ENCODE measurements at places on chromosomes 7 and 10. TPM values are rescaled to one million over a fixed set of nuclear protein-coding genes. Genes with fewer than 3 reads are reported as not detected.
A peak's percentile ranks its signal among the peaks of the same experiment; 100 is the strongest.

Gene MMRN2
- 1.4 TPM for total RNA-seq

Gene LLCFC1
- total RNA-seq, result not detected

Gene HYAL4
- not detected for total RNA-seq

Gene FAM241B
- 13.7 TPM for total RNA-seq

Gene SLC39A12
- not detected for total RNA-seq

Gene FBXL13
- 4.4 TPM for total RNA-seq

Gene AMZ1
- total RNA-seq, result 0.90 TPM

- DNase-seq, result no peak
- peak overlapping the region; percentile 52 for H3K4me3 ChIP-seq
- H3K36me3 ChIP-seq, result peaks cover 9% of the 10 kb centered on the region
- H3K27ac ChIP-seq, result no peak overlapping the region
Measured at GRCh38 chr7:138665249-138665648, 35.9 kb downstream of the SVOPL start.

GRCh38 chr7:155727616-155728015 is 83.2 kb downstream of the RBM33 start:
- peaks cover 12% of the 10 kb centered on the region for H3K36me3 ChIP-seq
- no peak overlapping the region for H3K27ac ChIP-seq
- no peaks in the 10 kb centered on the region for H3K27me3 ChIP-seq
- DNase-seq, result no peak
- no peak overlapping the region for H3K4me3 ChIP-seq
- no peaks in the 10 kb centered on the region for H3K4me1 ChIP-seq

- no peak for DNase-seq
- no peaks in the 10 kb centered on the region for H3K4me1 ChIP-seq
- H3K27ac ChIP-seq, result no peak overlapping the region
- no peaks in the 10 kb centered on the region for H3K36me3 ChIP-seq
- no peak overlapping the region for H3K4me3 ChIP-seq
Measured at GRCh38 chr10:113247050-113247449, 297.0 kb downstream of the TCF7L2 start.

DNA sequence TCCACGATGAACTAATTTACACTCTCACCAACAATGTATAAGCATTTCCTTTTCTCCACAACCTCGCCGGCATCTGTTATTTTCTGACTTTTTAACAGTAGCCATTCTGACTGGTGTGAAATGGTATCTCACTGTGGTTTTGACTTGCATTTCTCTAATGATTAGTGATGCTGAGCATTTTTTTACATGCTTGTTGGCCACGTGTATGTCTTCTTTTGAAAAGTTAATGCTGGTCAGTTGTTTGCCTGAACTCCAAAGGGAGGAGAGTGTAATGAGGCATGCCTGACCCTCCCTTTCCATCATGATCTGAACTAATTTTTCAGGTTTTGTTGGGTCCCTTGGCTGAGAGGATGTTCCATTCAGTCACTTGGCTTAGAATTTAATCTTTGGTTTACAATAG is 50.7 kb upstream of the SVIL start:
- no peaks in the 10 kb centered on the region for H3K27me3 ChIP-seq
- H3K36me3 ChIP-seq, result peaks cover 13% of the 10 kb centered on the region
- no peak overlapping the region for H3K27ac ChIP-seq
- H3K4me1 ChIP-seq, result peaks cover 3% of the 10 kb centered on the region
- DNase-seq, result no peak

DNA sequence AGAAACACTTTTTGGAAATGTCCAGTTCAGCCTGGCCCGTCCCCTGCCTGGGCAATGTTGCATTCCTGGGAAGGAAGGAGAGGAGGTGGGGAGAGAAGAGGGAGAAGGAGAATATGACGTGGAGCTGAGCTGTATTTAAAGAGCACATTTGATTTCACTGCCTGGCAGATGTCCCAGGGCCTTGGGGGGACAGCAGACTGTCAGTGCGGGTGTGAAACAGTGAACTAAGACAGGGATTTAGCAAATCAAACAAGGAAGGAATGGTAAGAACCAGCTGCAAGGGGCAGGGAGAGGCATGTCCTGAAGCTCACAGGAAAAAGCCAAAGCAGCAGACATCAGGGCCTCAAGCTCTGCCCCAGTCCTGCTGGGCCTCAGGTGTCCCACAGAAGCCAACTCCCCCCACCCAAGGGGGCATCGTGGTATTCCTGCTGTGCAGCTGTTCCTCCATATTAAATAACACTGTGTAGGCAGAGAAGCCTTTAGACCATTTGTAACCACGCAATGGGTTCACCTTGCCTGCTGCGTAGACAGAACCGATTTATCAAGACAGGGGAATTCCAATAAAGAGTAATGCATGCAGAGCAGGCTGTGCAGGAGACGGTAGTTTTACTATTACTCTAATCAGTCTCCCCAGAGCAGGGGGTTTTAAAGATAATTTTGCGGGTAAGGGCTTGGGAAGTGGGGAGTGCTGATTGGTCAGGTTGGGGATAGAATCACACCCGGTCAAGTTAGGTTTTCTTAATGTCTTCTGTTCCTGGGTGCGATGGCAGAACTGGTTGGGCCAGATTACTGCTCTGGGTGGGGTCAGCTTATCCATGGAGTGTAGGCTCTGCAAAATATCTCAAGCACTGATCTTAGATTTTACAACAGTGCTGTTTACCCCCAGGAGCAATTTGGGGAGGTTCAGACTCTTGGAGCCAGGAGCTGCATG is 18.3 kb downstream of the LEP start:
- no peaks in the 10 kb centered on the region for H3K4me1 ChIP-seq
- no peak overlapping the region for H3K4me3 ChIP-seq
- H3K36me3 ChIP-seq, result no peaks in the 10 kb centered on the region
- no peaks in the 10 kb centered on the region for H3K27me3 ChIP-seq
- H3K27ac ChIP-seq, result no peak overlapping the region

- peaks cover 5% of the 10 kb centered on the region for H3K4me1 ChIP-seq
- peaks cover 4% of the 10 kb centered on the region for H3K36me3 ChIP-seq
- H3K4me3 ChIP-seq, result peak overlapping the region; percentile 92
- no peaks in the 10 kb centered on the region for H3K27me3 ChIP-seq
- H3K27ac ChIP-seq, result peak overlapping the region; percentile 75
Measured at GRCh38 chr7:143901332-143901667, 676 bp downstream of the TCAF1 start.

DNA sequence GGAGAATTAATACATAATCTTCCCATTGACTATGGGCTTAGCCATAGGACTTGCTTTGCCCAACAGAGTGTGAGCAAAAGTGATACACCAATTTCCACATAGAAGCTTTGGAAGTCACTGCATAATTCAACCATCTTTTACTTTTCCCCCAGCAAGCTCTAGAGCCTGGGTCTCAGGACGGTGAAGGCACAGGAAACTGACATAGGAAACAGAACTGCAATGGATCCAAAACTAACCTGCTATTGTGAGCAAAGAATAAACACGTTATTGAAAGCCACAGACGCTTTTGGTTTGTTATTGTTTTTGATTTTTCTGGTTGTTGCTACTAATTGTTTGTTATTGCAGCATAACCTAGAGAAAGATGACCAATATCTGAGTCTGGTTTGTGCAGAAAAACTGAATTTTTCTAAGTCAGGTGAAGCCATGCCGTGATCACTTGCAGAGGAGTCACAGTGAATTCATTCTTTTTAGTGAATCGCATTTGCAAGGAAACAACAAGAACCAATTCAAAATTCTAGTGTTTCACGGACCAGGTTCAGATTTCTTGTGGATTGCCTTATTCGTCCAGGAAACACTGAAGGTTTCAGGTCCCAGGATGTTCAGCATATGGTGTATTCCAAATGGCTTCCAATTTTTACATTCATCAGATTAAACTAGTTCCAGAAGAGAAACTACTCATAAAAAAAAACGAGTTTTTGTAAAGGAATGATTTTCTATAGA is 52.8 kb downstream of the CUBN start:
- DNase-seq, result no peak
- H3K4me3 ChIP-seq, result no peak overlapping the region
- no peaks in the 10 kb centered on the region for H3K27me3 ChIP-seq
- H3K36me3 ChIP-seq, result no peaks in the 10 kb centered on the region

- no peaks in the 10 kb centered on the region for H3K36me3 ChIP-seq
- no peak overlapping the region for H3K27ac ChIP-seq
- H3K27me3 ChIP-seq, result no peaks in the 10 kb centered on the region
- DNase-seq, result no peak
- no peaks in the 10 kb centered on the region for H3K4me1 ChIP-seq
- H3K4me3 ChIP-seq, result no peak overlapping the region
Measured at GRCh38 chr10:132926070-132926469, 16.3 kb downstream of the CFAP46 start.

DNA sequence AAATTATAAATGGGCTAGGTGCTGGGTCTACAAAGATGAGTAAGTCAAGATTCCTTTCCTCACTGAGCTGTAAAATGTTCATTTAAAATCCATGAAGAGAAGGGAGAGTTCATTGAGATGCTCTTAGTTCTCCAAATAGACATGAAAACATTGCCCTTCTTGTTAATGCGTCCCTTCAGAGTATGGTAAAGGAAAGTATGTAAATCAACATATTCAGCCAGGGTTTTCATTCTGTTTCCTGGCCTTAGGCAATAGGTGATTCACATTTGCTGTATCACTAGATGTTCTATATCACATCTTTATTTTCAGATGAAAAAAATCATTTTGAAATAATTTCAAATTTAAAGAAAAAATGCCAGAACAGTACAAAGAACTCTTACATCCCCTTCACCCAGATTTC is 5.4 kb downstream of the ANKIB1 start:
- H3K36me3 ChIP-seq, result peaks cover 3% of the 10 kb centered on the region
- H3K27me3 ChIP-seq, result no peaks in the 10 kb centered on the region
- no peak overlapping the region for H3K4me3 ChIP-seq
- no peak for DNase-seq
- no peaks in the 10 kb centered on the region for H3K4me1 ChIP-seq

- peak overlapping the region; percentile 23 for H3K27ac ChIP-seq
- peaks cover 9% of the 10 kb centered on the region for H3K36me3 ChIP-seq
- DNase-seq, result no peak
- H3K4me1 ChIP-seq, result no peaks in the 10 kb centered on the region
- no peaks in the 10 kb centered on the region for H3K27me3 ChIP-seq
Measured at GRCh38 chr10:17685233-17685840, 41.4 kb downstream of the STAM start.

- H3K27me3 ChIP-seq, result no peaks in the 10 kb centered on the region
- no peaks in the 10 kb centered on the region for H3K4me1 ChIP-seq
- no peak for DNase-seq
- no peak overlapping the region for H3K4me3 ChIP-seq
- no peaks in the 10 kb centered on the region for H3K36me3 ChIP-seq
- H3K27ac ChIP-seq, result no peak overlapping the region
Measured at GRCh38 chr10:43091846-43092245, 15.0 kb downstream of the RET start.

GRCh38 chr10:61747307-61747706 is 84.6 kb downstream of the CABCOCO1 start:
- H3K4me1 ChIP-seq, result no peaks in the 10 kb centered on the region
- H3K4me3 ChIP-seq, result no peak overlapping the region
- no peak for DNase-seq

DNA sequence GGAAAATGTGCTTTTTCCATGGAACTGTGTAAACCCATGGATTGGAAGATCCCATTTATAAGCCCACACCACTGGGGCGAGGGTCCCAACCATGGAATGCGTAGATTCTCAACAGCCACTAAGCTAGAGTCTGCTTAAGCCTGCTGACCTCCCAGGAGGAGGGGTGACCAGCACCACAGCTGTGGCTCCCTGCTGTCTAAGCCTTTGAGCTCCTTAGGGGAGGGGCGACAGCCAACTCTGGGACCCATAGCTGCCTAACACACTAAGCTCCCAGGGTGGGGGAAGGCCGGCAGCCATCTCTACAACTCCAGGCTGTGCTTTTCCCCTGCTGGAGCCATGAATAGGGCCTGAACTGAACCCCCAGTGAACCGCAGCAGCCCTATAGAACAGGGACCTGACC is 249.8 kb upstream of the HPS1 start:
- no peak for DNase-seq
- no peak overlapping the region for H3K4me3 ChIP-seq
- no peaks in the 10 kb centered on the region for H3K36me3 ChIP-seq
- H3K27me3 ChIP-seq, result no peaks in the 10 kb centered on the region
- H3K4me1 ChIP-seq, result no peaks in the 10 kb centered on the region
- no peak overlapping the region for H3K27ac ChIP-seq

DNA sequence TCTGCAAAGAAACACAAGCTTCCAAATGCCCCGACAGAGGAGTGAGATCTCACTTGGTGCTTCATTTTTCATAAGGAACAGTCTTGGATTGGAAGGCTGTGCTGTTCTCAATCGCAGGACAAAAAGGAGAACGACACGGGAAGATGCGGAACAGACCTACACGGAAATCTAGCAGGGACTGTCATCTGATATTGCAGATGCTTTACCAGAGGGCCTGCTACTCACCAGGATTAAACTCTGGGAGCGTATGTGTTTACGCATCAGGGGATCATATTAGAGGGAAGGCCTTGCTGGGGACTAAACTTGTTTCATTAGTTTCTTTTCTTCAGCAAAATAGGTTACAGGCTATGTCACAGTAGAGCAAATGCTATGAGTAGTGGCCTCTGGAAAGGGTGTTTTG is 82.8 kb upstream of the EEPD1 start:
- H3K4me1 ChIP-seq, result no peaks in the 10 kb centered on the region
- peaks cover 2% of the 10 kb centered on the region for H3K36me3 ChIP-seq
- no peaks in the 10 kb centered on the region for H3K27me3 ChIP-seq

DNA sequence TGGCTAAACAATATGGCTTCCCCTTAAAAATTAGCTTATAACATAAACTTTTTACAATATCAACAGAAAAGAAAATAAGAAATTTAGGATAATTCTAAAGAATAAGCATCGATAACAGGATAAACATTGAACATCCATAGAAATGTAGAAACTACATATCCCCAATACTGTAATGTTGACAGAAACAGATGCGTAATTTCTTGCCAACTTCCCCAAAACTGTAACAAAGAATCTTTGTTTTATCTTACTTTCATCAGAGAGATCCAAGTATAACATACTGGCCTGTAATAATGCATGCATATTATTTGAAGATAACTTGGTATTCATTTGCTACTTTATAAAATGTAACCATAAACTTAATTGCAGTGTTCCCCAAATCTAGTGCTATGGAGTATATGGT is 339.9 kb downstream of the ARL4A start:
- DNase-seq, result no peak
- no peaks in the 10 kb centered on the region for H3K36me3 ChIP-seq
- no peak overlapping the region for H3K4me3 ChIP-seq

DNA sequence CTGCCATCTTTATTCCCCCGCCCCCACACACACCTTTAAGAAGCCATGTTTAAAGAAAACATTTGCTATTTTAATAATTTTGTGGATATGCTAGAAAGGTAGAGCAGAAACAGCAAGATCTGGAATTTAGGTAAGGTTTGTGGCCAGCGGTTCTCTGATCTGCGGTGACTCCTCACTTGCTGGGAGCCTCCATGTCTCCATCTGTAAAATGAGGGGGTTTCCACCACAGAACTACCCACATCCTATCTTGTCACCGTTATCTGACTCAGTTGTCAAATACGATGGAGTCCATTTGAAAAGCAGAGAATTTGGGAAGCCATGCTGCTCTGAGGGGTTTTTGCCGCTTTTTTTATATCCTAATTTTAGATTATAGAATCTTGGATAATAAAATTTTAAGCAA is 23.3 kb downstream of the MACC1 start:
- H3K4me3 ChIP-seq, result no peak overlapping the region
- H3K27ac ChIP-seq, result no peak overlapping the region
- no peaks in the 10 kb centered on the region for H3K4me1 ChIP-seq

GRCh38 chr7:40057292-40057691 is 77.1 kb downstream of the MPLKIP start:
- no peaks in the 10 kb centered on the region for H3K4me1 ChIP-seq
- H3K27ac ChIP-seq, result no peak overlapping the region
- no peaks in the 10 kb centered on the region for H3K27me3 ChIP-seq
- no peak overlapping the region for H3K4me3 ChIP-seq
- no peak for DNase-seq

GRCh38 chr10:34667177-34667576 is 147.9 kb downstream of the PARD3 start:
- no peaks in the 10 kb centered on the region for H3K27me3 ChIP-seq
- no peak overlapping the region for H3K4me3 ChIP-seq
- no peak for DNase-seq
- H3K27ac ChIP-seq, result no peak overlapping the region
- H3K36me3 ChIP-seq, result no peaks in the 10 kb centered on the region
- no peaks in the 10 kb centered on the region for H3K4me1 ChIP-seq

All from H9 (cell line).